ENCODE measurements at places on chromosomes 2 and 18. TPM values are rescaled to one million over a fixed set of nuclear protein-coding genes. Genes with fewer than 3 reads are reported as not detected.
A peak's percentile ranks its signal among the peaks of the same experiment; 100 is the strongest.

The LHCGR gene
- total RNA-seq = not detected

GRCh38 chr2:52510432-52510831 is 1257.2 kb upstream of the CHAC2 start:
- DNase-seq = no peak

DNA sequence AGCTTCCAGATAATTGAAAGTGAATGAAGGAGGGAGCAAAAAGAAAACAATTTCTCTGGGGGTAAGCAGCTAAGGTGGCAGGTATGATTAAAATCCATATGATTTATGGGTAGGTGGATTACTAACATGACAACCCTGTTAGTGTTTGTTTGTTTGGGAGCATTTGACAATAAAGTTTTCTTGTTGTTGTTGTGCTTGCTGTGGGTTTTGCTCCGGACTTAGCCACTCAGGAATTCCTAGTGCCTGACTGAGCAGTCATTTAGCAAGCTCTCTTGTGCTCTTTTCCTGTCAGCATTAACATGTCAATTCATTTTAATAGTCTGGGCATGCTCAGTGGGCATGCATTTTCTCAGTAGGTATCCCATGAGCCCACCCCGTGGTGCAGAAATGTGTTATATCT is 674.8 kb upstream of the ZEB2 start:
- DNase-seq = no peak

DNA sequence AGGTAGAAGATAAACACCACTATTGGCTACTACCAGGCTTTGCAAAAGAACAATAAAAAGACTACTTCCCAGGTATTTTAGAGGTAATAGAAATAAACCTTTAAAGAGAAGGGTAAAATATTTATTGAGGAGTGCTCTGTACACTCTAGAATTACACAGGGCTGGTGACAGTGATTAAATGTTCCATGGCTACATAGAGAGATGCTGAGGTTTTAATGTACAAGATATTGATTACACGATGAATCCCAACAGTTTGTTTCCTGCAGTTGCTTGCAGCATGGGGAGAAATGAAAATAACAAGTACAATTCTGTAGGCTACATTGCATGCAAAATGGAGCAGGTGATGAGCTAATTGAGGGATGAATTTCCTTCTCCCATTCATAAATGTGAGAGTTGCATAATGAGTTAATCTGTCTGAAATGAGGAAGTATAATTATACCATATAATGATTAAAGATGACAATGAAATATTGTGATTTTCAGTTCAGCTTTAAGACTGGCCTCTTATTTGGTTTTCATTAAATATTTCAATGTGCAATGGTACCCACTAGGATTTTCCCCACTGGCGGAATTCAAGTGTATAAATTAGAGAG is 266.1 kb downstream of the SOCS6 start:
- DNase-seq = no peak

The CRYGA gene
- not detected for total RNA-seq

DNA sequence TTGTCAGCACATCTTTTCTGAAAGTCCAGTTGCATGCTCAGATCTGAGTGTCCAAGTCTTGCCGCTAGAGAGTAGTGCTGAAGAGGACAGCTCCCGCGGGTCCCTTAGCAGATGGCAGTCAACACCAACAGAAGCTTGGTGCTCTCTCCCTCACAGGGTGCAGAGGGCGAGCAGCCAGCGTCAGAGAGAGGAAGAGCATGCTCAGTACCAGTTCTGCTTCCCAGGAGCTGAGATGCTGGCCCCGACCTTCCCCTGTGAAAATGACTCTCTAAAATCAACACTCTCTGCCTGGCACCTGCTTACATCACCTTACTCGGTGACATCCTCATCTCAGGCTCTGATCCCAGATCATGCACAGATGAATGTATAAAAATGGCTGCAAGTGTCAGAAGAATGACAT is 86.0 kb upstream of the TWIST2 start:
- peak; percentile 27 for DNase-seq

DNA sequence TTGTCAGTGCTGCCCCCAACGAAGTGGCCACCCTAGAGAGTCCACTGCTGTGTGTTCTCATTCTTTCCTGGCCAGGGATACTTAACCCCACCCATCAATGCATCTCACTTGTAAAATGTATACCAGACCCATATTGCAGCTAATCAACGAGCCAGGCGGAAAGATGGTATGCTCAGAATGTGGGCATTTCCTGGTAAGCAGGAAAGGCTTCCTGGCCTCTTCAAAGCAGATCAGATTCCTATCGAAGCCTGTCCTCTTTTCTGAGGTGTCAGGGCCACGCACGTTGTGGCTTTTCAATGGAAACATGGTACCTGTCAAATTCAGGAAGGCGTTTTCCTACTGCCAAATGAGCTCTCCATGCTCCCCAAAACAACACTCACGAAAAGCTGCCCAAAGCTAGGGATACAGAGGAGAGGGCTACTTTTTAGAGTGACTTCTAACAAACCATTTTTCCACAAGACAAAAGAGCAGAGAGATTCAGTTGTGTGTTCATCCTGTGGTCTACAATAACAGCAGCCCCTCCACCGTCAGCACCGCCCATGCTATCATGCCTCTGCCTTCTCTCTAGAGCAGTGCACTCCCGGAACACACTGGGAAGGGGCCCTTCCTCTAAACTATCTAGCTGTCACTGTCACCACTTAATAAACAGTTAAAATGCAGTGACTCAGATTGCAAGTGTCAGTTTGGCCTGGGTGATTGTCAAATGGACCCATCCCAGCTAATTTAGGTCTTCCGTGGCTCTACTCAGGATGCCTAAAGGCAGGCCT is 535.1 kb downstream of the RNF144A start:
- DNase-seq = no peak

The RIT2 gene
- total RNA-seq = not detected

GRCh38 chr2:240223631-240224030 is 83.2 kb upstream of the OTOS start:
- no peak for DNase-seq

The TNFRSF11A gene
- total RNA-seq = 42.5 TPM

- no peak for DNase-seq
Observed at GRCh38 chr2:45497355-45497754, 113.7 kb downstream of the SRBD1 start.

- no peak for DNase-seq
Observed at GRCh38 chr2:2007551-2008501, 263.5 kb upstream of the PXDN start.

The RNF103 gene
- total RNA-seq = 24.4 TPM

DNA sequence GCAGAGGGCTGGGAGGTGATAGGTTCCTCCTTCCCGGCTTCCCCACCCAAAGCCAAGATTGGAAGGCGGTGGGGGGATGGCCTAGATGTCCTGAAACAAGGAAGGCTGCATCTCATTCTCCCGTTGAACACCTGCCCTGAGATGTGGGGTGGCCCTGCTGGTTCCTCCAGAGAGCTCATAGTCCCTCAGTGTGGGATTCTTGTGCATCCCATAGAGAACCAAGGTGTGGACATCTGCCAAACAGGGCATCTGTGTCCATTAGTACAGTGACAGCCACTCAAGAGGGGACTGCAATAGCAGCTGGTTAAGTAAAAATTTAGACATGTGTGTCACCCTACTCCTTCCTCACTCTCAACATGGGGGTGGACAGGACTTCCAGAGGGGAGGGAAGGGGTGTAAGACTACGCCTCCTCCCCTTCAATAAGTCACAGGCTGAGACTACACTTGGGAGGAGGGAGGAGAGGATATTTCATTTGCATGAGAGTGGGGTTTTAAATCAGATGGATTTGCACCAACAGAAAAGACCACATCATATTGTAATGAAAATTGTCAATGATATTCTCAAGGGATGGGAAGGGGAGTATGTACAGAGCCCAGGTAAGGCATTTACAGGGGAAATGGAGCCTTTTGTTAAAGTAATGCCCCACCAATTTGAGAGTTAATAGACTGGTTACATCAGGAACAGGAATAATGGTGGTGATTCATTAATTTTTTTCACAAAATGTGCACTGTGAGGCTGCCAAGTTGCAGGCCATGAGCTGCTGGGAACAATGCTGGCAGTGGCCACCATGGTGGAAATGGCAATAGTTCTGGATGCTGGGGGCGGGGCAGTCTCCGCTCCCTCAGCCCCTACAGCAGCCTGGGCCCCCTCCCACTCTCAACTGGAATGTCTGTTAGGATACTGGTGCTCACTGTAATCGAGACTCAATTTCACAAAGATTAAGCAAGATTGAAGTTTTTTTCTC is 80.6 kb downstream of the TEX51 start:
- DNase-seq = no peak

DNA sequence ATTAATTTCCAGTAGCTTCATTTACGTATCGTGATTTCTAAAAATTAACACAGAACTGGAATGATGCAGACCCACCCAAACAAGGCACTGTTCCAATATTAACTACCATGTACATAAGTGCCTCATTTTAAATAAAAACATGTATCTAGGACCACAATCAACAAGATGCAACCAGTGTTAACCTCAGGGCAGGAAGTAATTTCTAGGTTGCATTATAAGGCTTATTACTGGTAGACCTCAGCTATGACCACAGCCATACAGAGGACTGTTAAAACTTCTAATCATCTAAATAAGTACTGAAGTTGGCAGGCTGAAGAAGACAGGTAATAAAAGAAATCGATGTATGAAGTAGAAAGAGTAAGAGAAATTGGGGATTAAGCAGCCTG is 262.9 kb downstream of the HDAC4 start:
- DNase-seq = no peak

The TXNL1 gene
- 22.0 TPM for total RNA-seq

DNA sequence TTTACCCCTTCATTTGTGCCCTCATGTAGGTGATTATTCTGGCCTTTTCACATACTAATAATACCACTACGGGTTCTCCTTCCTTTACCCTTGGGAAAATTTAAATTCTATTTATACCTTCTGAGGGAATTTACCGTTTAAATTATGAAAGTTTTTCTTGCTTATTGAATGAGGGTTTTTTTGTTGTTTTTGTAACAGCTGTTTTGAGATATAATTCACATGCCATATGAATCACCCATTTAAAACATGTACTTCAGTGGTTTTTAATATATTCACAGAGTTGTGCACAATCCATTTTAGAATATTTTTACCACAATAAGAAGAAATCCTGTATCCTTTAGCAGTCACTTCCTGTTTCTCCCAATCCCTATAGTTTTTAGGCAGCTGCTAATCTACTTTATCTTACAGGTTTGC is 54.7 kb downstream of the EML4 start:
- DNase-seq = no peak

DNA sequence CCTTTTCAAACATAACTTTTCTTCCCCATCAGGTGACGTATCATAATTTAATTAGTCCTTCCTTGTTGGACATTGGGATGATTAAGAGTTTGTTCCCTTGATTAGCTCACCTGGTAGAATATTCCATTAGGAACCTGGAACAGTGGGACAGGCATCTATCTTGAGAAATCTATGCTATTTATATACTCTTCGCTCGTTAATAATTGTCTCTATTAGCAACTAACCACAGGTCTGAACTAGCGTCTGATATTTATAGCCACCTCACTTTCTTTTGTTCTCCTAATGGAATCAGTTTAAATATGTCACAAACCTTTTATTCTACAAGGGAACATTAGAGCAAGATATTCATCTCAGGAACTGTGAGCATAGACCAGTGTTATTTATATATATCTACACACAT is 79.8 kb downstream of the MAPK4 start:
- DNase-seq = no peak

The PARD3B gene
- total RNA-seq = 6.4 TPM

The OR6B2 gene
- not detected for total RNA-seq

GRCh38 chr18:79915161-79916127 is 36.0 kb downstream of the SLC66A2 start:
- no peak for DNase-seq

DNA sequence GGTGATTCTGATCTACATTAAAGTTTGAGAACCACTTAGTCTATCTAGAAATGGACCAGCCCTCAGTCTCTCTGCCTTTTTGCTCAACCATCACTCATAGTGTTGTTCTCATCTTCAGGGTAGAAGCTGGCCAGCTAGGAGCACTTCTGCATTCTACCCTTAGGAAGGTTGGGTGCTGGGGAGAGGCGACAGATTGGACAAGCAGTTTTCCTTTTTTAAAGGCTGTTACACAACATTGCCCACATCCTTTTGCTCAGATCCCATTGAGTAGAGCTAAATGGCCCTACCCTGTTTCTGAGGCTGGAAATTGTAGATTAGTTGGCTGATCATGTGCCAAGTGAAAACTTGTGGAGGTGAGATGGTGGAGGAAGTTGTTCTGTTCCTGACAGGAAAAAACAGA is 35.6 kb downstream of the OSBPL6 start:
- no peak for DNase-seq

GRCh38 chr18:59777636-59778035 is 80.4 kb upstream of the CCBE1 start:
- DNase-seq = no peak

The CCBE1 gene
- under 0.01 TPM for total RNA-seq

The TCF23 gene
- total RNA-seq = not detected

The SATB2 gene
- 0.26 TPM for total RNA-seq

DNA sequence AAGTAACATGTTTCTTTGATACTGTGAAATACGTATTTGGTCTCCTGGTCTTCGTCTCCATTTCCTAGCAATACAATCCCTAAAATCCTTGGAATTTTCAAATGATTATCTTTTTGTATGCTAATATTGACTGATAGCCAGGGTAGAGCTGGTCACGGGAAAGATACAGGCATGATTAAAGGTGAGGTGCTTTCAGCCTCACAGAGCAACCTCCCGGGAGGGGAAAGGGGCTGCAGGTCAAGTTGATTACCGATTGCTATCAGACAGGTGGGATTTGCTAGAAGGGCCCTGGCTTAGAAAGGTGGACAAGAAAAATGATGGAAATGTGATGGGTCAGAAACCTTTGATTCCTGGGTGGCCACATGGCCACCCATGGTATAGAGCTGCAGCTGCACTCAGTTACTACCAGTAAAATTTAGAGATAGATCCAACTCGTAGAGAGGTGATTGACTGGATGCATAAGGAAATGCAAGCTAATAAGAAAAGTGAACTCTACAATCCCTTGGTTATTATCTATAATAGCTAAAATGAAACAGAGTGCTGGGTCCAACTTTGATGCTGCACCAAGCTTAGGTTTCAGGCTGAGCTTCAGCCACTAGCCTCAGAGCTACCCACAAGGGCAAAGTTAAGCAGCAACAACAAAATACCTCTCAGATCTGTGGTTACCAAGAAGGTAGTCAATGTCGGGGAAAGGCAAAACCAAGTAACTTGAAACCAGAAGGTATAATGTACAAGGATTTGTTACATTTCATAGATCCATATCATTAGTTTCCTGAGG is 15.3 kb downstream of the YPEL5 start:
- DNase-seq = no peak

Data from dermis microvascular lymphatic vessel endothelial cell (primary cell).